A549 treated with dexamethasone at 1 μM for 4 hours (cell line): ENCODE measurements at places on chromosomes 2 and 18. TPM values are rescaled to one million over a fixed set of nuclear protein-coding genes. Genes with fewer than 3 reads are reported as not detected.

Gene FBXO41
- 3.9 to 5.6 TPM (median 4.4 TPM) in 5 replicates for total RNA-seq

Gene ANKRD30BL
- total RNA-seq: not detected in 5 replicates

Gene SPHKAP
- 0.01 TPM in 1 of 5 replicates, not detected in the others for total RNA-seq

Gene HOXD9
- 0.82 to 1.4 TPM (median 0.93 TPM) in 5 replicates for total RNA-seq

Gene DHRS9
- 3.4 to 4.6 TPM (median 3.9 TPM) in 5 replicates for total RNA-seq

Gene DDX18
- total RNA-seq: 65.1 to 80.3 TPM (median 71.1 TPM) in 5 replicates

Gene STPG4
- 0.07 TPM in 1 of 5 replicates, not detected in the others for total RNA-seq

Gene CCL20
- total RNA-seq: 3.0 to 6.9 TPM (median 3.9 TPM) in 5 replicates

Gene CD207
- 0.05 to 0.08 TPM (median 0.07 TPM) in 3 of 5 replicates, not detected in the others for total RNA-seq

Gene RAPH1
- 6.3 to 10.3 TPM (median 8.7 TPM) in 5 replicates for total RNA-seq

Gene SIX2
- 1.2 to 2.6 TPM (median 2.5 TPM) in 5 replicates for total RNA-seq

Gene GALR1
- total RNA-seq: not detected in 5 replicates

Gene KHK
- 7.6 to 9.1 TPM (median 8.3 TPM) in 5 replicates for total RNA-seq

Gene ITSN2
- 17.7 to 29.0 TPM (median 24.0 TPM) in 5 replicates for total RNA-seq

Gene B3GNT7
- total RNA-seq: 2.2 to 3.5 TPM (median 3.0 TPM) in 5 replicates

Gene FAM237A
- total RNA-seq: not detected in 5 replicates

Gene TRIM43
- 0.07 to 0.17 TPM (median 0.12 TPM) in 4 of 5 replicates, not detected in the other for total RNA-seq

Gene ELOA2
- total RNA-seq: not detected in 5 replicates

Gene UGT1A6
- total RNA-seq: 1.2 to 1.9 TPM (median 1.4 TPM) in 5 replicates

Gene RTTN
- 4.0 to 6.2 TPM (median 5.0 TPM) in 5 replicates for total RNA-seq

Gene PLCL1
- total RNA-seq: 0.02 TPM in 1 of 5 replicates, not detected in the others

Gene CSRNP3
- total RNA-seq: not detected in 5 replicates

Gene PID1
- 4.2 to 4.6 TPM (median 4.3 TPM) in 5 replicates for total RNA-seq

Gene LDLRAD4
- total RNA-seq: 1.3 to 2.6 TPM (median 2.1 TPM) in 5 replicates

Gene TRIM54
- total RNA-seq: 0.67 to 1.2 TPM (median 0.81 TPM) in 5 replicates

Gene FAM168B
- 71.5 to 104 TPM (median 97.3 TPM) in 5 replicates for total RNA-seq

Gene ATP5F1A
- 305 to 333 TPM (median 320 TPM) in 5 replicates for total RNA-seq

Gene CAPN14
- total RNA-seq: 0.04 to 0.06 TPM (median 0.05 TPM) in 4 of 5 replicates, not detected in the other

Gene RTP5
- not detected in 5 replicates for total RNA-seq

Gene CRYGC
- not detected in 5 replicates for total RNA-seq

Gene GCKR
- total RNA-seq: 0.13 to 0.20 TPM (median 0.13 TPM) in 5 replicates

Gene TUBA4B
- 0.12 to 0.20 TPM (median 0.16 TPM) in 3 of 5 replicates, not detected in the others for total RNA-seq

Gene LGALSL
- total RNA-seq: 8.3 to 12.8 TPM (median 11.9 TPM) in 5 replicates

Gene INHBB
- total RNA-seq: 22.0 to 35.9 TPM (median 28.5 TPM) in 5 replicates

Gene MGAT5
- 12.1 to 19.6 TPM (median 17.2 TPM) in 5 replicates for total RNA-seq

Gene MBD2
- 41.2 to 50.7 TPM (median 46.6 TPM) in 5 replicates for total RNA-seq

Gene SRD5A2
- 0.02 to 0.05 TPM (median 0.02 TPM) in 5 replicates for total RNA-seq

Gene ARHGAP15
- 0.14 TPM in 1 of 5 replicates, not detected in the others for total RNA-seq

Gene REEP1
- 0.89 to 1.6 TPM (median 1.2 TPM) in 5 replicates for total RNA-seq

Gene IMPA2
- 79.5 to 101 TPM (median 92.6 TPM) in 5 replicates for total RNA-seq

Gene CENPA
- total RNA-seq: 38.8 to 53.8 TPM (median 51.0 TPM) in 5 replicates

Gene EMILIN1
- total RNA-seq: 0.32 to 0.57 TPM (median 0.43 TPM) in 5 replicates

Gene FAP
- total RNA-seq: 0.08 TPM in 1 of 5 replicates, not detected in the others

Gene DLX1
- total RNA-seq: 2.3 to 2.9 TPM (median 2.6 TPM) in 5 replicates

Gene ABCG8
- 0.04 TPM in 1 of 5 replicates, not detected in the others for total RNA-seq

Gene LYG2
- total RNA-seq: not detected in 5 replicates

Gene POTEI
- 0.01 TPM in 1 of 5 replicates, not detected in the others for total RNA-seq

Gene CYP1B1
- total RNA-seq: 3.9 to 5.8 TPM (median 5.1 TPM) in 5 replicates

Gene PNPT1
- total RNA-seq: 29.5 to 51.2 TPM (median 31.9 TPM) in 5 replicates

Gene FOXD4L1
- 0.09 to 0.54 TPM (median 0.41 TPM) in 5 replicates for total RNA-seq

Gene CYS1
- total RNA-seq: 0.98 to 1.9 TPM (median 1.5 TPM) in 5 replicates

Gene CBLN2
- 0.06 to 0.12 TPM (median 0.10 TPM) in 4 of 5 replicates, not detected in the other for total RNA-seq

Gene INPP5D
- total RNA-seq: 0.40 to 0.70 TPM (median 0.62 TPM) in 5 replicates

Gene WDR75
- 37.7 to 46.5 TPM (median 42.7 TPM) in 5 replicates for total RNA-seq

Gene SERPINB12
- not detected in 5 replicates for total RNA-seq

Gene DAW1
- 2.3 to 3.0 TPM (median 2.4 TPM) in 5 replicates for total RNA-seq

Gene DUSP2
- 0.32 to 0.46 TPM (median 0.37 TPM) in 5 replicates for total RNA-seq
